ENCODE measurements at places on chromosomes 4 and X. TPM values are rescaled to one million over a fixed set of nuclear protein-coding genes. Genes with fewer than 3 reads are reported as not detected.

DNA sequence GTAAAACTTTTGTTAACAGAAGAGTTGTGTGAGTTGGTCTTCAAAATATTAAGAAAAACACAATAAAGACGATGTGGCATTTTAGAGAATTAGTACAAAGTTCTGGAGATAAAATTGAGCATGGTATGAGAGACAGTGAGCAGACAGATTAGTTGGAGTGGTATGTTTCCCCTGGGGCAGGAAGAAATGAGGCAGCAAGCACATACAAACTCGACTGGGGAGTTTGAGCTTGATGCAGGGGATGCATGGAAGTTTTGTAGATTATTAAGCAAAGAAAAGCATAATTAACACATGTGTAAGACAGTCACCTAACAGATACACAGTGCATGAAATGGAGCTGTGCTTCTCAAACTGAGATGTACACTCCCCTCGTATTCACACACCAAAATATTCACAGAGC lies 58.1 kb upstream of the IL2 start:
- no peak for DNase-seq

GRCh38 chrX:154804261-154804956 lies 876 bp downstream of the MPP1 start:
- no peak for DNase-seq

DNA sequence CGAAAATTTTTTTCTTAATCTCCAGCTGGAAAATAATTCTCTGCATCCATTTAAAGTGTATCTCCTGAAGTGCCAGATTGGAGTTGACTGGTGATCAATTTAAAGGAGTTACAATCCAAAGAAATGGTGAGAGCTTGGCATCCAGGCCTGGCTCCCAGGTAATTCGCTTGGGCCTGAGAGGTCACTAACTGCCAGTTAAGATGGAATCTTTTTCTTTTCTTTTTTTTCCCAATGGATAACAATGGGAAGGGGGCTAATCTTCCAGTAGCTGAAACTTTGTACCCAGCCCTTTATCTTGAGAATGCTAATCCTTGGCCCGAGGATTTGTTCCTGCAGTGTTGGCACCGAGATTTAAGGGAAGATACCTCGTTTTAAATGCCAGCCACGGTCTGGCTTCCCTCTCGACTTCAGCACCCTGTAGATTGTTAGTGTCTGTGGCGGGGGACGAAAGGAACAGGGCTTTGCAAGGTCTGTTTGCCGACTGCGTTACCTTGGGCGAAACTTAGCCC lies 13.3 kb upstream of the PITX2 start:
- DNase-seq = no peak

DNA sequence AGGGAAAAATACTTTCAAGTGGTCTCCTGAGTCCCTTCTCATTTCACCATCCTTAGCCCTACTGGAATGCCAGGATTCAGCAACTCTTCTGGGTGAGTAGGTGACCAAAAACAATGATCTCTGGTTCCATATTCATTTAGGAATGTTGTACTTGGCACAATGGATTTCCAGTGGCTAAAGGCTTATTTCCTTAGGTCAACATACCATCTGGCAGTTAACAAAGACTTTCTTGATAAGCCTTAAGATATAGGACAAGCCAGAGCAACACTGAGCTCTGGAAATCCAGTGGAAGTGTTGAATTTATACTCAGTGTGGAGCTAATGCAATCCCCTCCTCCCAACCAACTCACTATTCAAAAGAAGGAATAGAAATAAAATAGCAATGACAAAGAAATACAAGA lies 139.4 kb upstream of the EMCN start:
- no peak for DNase-seq

DNA sequence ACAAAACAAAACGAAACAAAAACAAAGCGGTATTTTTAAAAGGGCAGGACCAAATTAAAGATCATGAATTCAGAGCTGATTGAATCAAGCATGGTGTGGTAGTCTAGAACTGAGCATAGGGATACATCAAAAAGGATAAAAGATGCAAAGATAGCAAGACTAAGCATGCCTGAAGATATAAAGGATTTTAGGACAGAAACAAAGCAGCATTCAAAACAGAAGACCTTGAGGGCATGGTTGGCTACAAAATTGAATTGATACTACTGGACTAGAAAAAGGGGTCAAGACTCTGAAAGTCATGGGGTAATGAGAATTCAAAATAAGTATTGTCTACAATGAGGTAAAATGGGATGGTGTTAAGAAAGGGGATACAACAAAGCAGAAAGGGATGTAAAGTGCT lies 41.6 kb downstream of the RAB33A start:
- no peak for DNase-seq

DNA sequence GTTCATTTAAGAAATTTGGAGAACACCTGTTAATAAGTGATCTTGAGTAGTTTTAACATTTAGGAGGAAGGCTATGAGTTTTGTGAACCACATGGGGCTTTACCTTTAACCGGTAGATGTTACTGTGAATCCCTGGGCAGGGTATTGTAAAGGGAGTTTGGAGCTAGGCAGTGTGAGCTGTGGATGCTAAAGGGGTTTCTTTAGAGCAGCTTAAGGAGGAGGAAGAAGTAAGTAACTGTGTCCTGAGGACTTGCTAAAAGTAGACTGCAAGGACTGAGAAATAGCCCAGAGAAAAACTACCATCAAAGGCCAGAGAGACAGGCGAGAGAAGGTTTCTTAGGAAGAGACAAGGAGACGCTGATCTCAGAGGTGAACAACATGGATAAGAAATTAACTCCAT lies 5.6 kb downstream of the RHOH start:
- no peak for DNase-seq

- no peak for DNase-seq
Measured at GRCh38 chrX:35826503-35826902, 28.4 kb downstream of the MAGEB16 start.

GRCh38 chrX:110210417-110211139 lies 107.3 kb downstream of the AMMECR1 start:
- DNase-seq = peak; percentile 74

DNA sequence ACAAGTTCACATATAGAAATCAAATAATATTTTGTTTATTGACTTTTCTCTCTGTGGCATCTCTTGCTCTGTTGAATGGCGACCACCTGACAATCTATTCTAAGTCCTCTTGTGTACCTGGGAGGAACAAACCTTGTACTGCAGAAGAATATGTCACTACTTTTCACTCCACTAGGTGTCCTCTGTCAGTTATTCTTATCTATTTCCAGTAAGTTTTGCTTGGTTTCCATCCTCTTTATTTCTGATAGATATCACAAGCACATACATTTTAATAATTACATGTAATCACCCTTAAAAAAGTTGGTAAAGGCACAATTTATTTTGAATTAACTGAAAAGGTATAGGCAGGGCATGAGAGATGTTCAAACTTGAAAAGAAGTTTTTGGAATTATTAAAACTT lies 238.4 kb downstream of the SNCA start:
- peak; percentile 2 for DNase-seq

The ASB12 gene
- not detected for total RNA-seq

The CT45A1 gene
- not detected for total RNA-seq

The MAOA gene
- total RNA-seq = 0.29 TPM

The APEX2 gene
- total RNA-seq = 22.5 TPM

The NLGN3 gene
- 0.10 TPM for total RNA-seq

The SYN1 gene
- 0.12 TPM for total RNA-seq

The AKAP17A gene
- total RNA-seq = 10.9 TPM

The TFE3 gene
- 49.0 TPM for total RNA-seq

The PLP2 gene
- 333 TPM for total RNA-seq

The PLAC1 gene
- total RNA-seq = 0.59 TPM

The STPG2 gene
- not detected for total RNA-seq

Measured in RPMI7951 (cell line).